ENCODE measurements at places on chromosomes 16 and 17.

- no peak for DNase-seq
Observed at GRCh38 chr17:81710514-81711308, 1.4 kb upstream of the SLC25A10 start.

GRCh38 chr16:85083051-85083639, 29.1 kb downstream of the CIBAR2 start:
- no peak for DNase-seq

GRCh38 chr17:75995385-75995925, 5.2 kb upstream of the CDK3 start:
- DNase-seq, result no peak

GRCh38 chr17:70871180-70871818, 702.0 kb downstream of the KCNJ2 start:
- no peak for DNase-seq

DNA sequence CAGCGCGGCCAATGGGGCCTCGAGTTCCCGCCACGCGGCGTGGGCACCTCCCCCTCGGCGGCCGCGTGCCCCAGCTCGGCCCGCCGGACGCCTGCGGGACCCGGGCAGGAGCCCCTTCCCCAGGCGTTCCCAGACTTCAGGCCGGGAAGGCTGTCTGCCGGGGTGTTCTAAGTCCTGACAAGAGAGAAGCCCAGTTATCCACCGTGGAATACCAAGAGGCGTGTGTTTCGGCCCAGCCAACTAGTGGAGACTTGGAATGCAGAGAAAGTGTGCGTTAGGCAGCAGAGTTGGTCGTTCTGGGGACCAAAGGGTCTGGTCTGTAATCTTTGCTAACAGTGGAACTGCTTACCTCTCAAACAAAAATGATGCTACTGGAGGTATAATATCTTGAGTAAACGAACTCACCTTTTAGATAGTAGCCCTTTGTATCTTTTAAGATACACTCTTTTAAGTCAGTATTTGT, 251 bp upstream of the HSF5 start:
- no peak for DNase-seq

DNA sequence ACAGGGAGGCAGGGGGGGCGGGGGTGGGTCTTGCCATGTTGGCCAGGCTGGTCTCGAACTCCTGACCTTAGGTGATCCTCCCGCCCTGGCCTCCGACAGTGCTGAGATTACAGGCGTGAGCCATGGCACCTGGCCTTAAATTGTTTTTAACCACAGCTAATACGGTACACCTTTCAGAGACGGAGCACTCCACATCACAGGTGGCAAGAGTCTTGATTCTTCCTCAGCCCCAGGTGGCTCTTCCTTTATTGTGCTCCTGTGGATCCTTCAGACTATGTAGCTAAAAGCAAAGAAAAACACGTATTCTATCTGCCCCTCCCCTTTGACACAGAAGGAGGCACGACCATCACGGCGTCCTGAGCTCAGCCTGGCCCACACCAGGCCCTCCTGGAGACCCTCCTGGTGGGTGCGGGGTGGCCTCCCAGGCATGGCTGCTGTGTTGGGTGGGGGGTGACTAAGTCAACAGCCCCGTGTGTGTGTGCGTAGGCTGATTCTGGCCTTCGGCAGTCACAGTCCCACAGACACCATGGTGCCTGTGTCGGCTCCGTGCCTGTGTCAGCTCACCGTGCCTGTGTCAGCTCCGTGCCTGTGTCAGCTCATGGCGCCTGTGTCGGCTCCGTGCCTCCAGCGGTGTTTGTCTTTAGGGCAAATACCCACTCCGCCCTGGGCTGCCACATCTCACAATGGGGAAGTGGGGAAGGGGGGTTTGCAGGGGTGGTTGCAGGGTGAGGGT, 10.8 kb upstream of the SECTM1 start:
- DNase-seq, result no peak

DNA sequence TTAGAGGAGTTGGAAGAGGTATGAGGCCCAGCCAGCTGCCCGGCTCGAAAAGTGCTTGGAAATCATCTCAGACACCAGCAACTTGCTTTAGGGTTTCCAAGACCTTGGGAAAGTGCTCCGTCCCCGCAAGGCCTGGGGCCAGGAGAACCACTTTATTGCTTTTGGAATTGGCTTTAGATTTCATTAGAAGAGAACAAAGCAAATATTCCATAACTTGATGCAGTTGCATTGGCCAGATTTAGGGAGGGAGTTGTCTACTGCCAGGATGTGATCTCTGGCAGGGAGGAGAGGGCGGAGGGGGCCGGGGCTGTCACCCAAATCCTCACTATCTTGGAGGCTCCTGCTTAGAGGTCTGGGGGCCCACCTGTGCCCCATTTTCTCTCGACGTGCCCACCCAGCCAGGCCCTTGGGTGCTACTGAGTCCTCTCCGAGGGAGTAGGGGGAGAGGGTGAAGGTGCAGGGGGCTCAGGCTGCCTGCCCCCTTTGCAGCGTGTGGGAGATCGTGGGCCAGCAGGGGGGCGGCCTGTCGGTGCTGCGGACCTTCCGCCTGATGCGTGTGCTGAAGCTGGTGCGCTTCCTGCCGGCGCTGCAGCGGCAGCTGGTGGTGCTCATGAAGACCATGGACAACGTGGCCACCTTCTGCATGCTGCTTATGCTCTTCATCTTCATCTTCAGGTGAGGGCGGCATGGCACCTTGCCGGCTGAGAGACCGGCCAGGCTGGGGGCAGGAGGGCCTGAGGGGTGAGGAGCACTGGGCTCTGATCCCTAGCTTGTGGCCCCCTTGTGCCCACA, 30.6 kb downstream of the CACNA1G start:
- no peak for DNase-seq

GRCh38 chr17:34486761-34487160, 92.6 kb upstream of the TMEM132E start:
- no peak for DNase-seq

DNA sequence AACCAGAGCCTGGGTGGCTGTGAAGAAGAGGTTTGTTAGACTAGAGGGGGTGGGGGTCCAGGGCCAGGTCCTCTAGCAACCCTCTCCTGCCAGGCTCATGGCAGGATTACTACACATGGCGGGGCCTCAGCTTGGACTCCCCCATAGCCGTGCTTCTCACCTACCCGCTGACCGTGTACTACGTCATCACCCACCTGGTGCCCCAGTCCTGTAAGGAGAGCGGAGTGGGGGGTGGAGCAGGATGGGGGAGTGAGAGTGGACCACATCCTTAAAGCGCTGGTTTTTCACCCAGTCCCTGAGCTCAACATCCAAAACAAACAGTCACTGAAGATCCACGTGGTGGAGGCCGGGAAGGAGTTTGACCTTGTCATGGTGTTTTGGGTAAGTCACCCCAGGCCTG, 4.2 kb upstream of the CXCL16 start:
- no peak for DNase-seq

DNA sequence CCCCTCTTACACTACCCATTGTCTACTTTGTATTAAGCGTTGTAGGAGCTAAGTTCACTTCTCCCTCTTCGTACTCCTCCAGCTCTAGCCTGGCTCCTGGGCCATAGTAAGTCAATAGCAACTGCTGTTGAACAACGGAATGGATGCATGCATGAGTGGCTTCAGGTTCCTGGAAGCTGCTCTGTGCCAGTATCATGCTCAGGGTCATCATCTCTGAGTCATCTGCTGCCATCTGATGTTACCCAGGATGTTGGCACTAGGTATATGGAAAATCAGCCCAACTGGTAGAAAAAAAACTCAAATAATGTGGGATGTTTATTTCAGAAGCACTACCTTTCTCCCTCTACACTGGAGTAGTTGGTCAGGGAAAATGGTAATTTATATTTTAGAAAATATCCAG, 536.8 kb downstream of the NPIPA7 start:
- no peak for DNase-seq

DNA sequence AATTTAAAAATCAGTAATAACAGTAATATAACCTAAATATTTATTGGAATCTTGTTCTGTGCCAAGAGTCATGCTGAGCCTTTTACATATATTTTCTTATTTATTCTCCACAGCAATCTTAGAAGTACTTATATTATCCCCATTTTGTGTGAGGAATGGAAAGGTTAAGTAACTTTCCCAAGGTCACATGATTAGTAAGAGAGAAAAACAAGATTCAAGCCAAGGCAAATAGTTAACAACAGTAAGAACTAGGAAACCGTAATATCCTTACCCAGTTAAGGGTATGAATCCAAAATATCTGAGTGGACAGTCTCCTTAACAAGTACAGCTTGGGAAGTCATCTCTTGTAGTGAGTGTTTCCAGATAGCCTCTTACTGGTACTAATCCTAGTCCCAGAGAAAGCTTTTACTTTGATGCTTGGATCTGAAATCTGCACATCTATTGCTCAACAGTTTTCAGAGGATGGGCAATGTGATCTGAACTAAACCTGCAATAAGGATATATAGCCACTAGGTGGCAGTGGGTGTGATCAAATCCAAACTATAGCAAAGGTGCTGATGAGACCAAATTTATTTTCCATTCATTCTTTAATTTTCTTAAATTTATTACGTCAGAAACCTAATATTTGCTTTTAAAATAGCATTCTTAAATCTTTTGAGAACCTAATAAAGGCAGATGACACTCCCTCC, 23.3 kb downstream of the SHISA6 start:
- DNase-seq, result no peak

DNA sequence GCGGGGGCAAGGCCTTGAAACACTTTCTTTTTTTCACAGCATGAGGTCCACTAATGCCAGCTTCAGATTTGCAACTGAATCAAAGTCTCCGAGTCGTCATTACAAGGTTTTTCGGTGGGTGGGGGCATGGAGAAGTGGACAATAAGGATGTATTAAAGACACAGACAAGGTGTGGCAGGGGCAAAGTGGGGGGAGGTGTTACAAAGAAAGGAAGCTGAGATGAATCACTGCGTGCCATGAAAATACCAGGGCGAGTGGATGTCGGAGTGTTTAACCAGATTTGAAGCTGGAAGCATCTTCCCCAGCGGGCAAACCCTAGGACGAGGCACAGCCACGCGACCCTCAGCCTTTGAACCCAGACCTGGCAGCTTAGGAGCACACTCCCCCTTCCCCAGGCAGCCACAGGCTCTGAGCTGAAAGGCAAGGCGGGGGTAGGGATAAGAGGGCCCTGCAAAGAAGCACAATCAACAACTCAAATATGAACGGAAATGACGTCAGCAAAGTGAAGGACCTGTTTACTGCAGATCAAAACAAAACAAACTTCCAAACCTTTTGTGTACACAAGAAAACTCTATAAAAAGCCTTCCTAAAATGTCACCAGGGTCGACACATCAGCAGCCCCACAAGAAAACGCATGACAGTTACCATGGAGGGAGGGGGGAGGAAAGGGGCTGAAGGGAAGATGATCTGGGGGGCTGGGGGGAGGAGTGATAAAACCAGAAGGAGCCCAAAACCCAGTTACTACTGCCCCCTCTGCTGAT, 5.6 kb upstream of the ZFHX3 start:
- no peak for DNase-seq

DNA sequence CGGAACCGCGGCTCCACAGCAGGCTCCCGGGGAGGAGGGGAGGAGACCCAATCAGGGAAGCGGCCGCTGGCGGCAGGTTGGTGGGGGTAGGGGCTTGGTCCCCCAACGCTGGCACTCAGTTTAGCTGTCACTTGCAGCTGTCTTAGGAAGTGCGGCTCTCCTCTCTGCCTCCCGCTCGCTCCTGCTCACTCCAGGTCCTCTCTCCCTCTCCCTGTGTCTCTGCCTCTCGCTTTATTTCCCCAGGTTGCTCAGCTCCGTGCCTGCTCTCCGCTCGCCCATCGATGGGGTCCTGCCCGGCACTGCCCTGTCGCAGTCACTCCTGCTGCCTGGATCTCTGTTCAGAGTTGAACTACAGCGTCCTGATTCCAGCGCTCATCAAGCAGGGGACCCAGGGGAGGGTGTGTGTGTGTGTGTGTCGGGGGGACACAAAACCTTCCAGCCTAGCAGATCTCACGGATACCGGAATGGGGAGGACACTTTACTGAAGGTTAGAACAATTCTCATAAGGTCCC, 145.6 kb downstream of the ENGASE start:
- no peak for DNase-seq

- no peak for DNase-seq
Observed at GRCh38 chr17:40323391-40324381, 14.7 kb downstream of the RARA start.

DNA sequence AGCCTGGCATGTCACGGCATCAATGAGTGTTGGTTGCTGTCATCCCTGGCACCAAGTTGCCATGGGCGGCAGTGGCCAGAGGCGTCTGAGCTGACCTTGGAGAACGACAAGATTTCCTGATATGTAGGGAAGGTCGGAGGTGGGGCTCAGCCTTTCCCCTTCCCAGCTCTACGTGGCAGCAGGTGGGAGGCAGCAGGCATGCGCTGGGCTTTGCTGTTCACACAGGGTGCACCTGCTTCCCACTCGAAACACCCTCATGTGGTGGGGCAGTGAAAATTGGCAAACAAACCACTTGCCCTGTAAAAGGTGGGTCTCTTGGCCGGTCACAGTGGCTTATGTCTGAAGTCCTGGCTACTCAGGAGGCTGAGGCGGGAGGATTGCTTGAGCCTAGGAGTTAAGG, 12.3 kb upstream of the TFAP4 start:
- no peak for DNase-seq

DNA sequence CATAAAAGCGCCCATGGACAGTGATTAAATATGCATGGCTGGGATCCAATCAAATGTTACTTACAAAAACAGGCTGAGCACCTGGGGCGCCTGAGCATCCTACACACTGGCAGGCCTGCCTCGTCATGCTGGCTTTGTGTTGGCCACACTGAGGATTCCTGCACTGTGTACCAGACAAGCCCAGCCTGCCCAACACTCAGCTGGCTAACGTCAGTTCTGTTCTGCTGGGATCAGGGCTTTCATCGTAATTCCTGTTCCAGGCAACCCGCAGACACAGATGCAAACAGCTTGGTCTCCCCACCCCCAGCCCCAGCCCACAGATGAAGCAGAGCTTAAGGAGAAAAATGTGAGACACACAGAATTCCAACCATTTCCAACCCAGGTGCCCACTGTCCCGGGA, 30.7 kb downstream of the PIMREG start:
- no peak for DNase-seq

Measured in left forelimb (tissue), 1 donor.